ENCODE measurements at places on chromosomes 6 and 20.

GRCh38 chr6:160260803-160261450 is 2.3 kb upstream of the SLC22A2 start:
- DNase-seq: no peak

- DNase-seq: no peak
Measured at GRCh38 chr6:10875026-10875425, 6.8 kb downstream of the GCM2 start.

DNA sequence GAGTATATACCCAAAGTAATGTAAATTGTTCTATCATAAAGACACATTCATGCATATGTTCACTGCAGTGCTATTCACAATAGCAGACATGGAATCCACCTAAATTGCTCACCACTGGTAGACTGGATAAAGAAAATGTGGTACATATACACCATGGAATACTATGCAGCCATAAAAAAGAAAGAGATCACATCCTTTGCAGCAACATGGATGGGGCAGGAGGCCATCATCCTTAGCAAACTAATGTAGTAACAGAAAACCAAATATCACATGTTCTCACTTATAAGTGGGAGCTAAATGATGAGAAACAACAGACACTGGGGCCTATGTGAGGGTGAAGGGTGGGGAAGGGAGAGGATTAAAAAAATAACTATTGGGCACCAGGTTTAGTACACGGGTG is 11.5 kb upstream of the TMEM200A start:
- DNase-seq: no peak

DNA sequence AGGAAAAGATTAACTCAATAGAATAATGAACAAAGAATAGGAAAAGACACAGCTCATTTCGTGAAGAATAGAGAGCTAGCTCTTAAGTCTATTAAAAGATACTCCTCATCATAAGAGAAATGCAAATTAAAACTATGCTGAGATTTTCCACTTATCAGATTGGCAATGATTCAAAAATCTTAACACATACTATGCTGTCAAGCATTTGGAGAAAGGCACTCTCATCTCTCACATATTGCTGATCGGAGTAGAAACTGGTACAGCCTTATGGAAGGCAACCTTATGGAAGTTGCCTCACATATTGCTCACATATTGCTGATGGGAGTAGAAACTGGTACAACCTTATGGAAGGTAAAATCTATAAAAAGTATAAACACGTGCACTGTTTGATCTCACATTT is 21.4 kb upstream of the PLAGL1 start:
- no peak for DNase-seq

GRCh38 chr20:45290677-45291355 is 15.8 kb upstream of the RBPJL start:
- peak; percentile 60 for DNase-seq

- no peak for DNase-seq
Measured at GRCh38 chr6:147507162-147508041, 1.1 kb upstream of the SAMD5 start.

DNA sequence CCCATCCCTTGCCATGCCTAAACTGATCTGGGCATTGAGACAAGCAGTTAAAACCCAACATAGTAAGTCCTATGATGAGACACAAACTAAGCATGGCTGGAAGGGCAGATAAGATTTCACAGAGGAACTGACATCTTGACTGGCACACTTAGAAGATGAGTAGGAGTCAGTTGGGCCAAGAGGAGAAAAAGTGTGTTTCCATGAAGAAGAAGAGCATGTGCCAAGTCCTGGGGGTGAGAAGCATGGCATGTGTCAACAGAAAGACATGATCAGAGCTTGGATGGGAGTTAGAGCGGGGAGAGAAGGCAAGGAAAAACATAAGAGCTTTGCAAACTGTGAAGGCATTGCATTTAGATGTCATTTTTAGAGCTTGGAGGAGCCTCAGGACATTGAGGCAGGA is 68.0 kb downstream of the ESR1 start:
- no peak for DNase-seq

DNA sequence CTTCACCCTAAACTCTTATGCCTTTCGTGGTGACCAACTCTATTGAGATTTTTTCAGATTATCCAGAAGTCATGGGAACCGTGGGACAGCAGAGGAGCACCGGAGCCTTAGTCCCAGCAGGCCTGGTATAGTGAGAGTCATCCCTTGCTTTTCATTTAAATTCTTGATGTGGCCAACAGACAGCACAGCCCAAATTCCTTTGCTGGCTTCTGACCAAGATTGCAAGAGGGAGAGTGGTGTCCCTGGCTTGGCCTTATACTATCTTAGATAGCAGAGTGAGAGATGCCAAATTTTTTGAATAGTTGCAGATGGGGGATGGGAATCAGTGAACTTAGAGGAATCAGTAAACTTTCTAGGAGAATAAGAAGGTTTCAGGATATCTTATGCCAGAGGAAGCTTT is 7.8 kb downstream of the STX11 start:
- no peak for DNase-seq

DNA sequence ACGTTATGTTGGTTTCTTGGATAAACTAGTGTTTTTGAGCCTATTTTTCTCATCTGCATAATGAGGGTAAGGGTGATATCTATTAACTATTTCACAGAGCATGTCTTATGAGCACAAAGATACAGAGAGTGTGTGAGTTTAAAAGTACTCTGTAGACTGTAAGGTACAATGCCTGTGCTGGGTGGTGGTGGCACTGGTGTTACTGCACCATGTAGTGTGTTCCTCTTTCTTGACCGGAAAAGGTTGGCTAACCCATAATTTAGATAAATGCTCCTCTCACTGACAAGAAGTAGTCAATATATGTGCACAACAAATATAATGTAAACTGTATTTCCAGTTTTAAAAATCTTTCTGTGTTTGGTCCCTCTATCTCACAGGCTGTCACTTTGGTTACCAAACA is 116.2 kb upstream of the MMS22L start:
- no peak for DNase-seq

- no peak for DNase-seq
Measured at GRCh38 chr20:57214948-57215347, 51.5 kb downstream of the BMP7 start.

DNA sequence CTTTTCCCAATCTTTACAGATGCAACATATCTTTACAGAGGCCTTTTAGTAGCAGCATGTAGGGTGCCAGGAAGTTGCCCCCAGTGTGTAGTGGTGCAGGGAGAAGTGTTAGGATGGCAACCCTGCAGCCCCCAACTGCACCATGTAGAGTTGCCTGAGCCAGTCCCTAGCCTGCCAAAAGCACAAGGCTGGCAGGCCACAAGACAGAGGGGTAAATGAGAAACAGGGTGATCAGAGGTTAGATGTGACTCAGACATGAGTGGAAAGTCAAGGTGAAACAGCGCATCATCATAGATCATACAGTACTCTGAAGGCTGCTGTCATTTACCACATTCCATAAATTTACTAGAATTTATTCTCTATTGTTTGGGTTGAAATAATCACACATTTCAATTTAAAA is 467.5 kb downstream of the PRKN start:
- DNase-seq: no peak

- no peak for DNase-seq
Measured at GRCh38 chr6:2021713-2022125, 223.7 kb downstream of the GMDS start.

GRCh38 chr6:11324453-11325015 is 92.1 kb upstream of the NEDD9 start:
- DNase-seq: no peak

DNA sequence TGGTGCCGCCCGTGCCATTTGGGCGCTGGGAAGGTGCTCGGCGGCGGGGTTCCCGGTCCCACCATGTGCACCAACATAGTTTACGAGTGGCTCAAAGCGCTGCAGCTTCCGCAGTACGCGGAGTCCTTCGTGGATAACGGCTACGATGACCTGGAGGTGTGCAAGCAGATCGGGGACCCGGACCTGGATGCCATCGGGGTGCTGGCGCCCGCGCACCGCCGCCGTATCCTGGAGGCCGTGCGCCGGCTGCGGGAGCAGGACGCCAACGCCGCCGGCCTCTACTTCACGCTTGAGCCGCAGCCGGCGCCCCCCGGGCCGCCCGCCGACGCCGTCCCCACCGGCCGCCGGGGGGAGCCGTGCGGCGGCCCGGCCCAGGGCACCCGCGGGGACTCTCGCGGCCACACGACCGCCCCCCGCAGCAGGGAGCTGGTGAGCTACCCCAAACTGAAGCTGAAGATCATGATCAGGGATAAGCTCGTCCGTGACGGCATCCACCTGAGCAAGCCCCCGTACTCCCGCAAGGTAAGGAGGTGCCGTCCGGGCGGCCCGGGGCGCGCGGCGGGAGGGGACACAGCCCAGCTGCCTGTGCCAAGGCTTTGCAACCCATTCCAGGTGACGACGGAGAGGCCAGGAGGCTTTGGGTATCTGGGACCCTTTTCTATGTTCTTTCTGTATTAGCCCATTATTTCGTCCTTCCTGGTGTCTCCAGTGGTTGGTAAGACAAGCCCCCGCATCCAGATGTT is 547 bp downstream of the SAMD5 start:
- DNase-seq: no peak

- no peak for DNase-seq
Measured at GRCh38 chr6:19999319-20000191, 162.4 kb downstream of the ID4 start.

GRCh38 chr20:44862286-44862685 is 23.2 kb upstream of the YWHAB start:
- no peak for DNase-seq

DNA sequence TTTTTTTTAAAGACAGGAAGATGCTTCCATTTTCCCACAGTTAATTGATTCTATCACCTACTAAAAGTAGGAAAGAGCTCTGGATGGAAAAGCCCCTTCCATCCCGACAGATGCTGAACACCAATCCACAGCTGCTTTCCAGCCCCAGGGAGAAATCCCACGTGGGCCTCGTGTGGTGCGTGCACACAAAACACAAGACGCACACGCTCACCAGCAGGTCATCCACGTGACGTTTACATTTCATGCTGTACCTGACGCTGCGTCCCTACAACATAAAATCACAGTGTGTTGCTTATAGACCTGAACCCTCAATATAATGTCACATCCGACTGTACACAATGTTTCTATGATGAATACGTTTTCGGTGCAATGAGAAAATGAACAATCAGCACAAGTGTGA is 50.2 kb upstream of the DACT2 start:
- no peak for DNase-seq

- DNase-seq: no peak
Measured at GRCh38 chr6:151412909-151413308, 21.6 kb upstream of the ZBTB2 start.

- DNase-seq: no peak
Measured at GRCh38 chr6:18893540-18894269, 506.6 kb downstream of the RNF144B start.

DNA sequence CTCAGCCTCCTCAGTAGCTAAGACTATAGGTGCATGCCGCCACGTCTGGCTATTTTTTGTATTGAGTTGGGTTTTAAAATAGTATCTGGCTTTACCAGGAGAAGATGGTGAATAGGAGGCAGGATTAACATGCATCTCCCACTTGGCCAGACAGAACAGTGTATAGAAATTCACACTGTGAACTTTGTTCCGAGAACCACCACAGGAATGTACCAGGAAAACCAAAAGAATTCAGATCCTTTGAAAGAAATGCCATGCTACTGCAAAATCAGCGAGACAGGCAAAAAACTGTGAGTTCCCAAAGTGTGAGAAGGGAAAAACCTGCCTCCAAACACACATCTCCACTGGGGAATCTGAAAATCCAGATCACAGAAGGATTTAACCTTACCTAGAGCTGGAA is 327.6 kb downstream of the NKAIN2 start:
- DNase-seq: no peak

DNA sequence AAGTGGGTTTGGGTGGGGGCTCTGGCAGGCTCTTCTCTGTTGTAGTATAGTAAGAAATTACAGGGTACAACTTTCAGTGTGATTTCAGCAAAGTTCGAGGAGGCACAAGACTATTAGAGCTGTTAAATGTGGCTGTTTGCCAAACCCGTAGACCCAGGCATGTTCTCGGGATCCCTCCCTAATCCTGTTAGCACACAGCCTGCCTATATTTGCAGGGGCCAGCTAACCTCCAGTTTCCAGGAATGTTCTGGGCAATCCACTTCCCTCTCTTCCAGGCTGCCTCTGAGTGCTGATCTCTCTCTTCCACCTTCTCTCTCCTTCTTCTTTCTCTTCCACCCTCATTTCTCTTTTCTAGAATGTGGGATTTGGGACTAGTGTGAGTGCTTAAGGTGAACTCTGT is 34.8 kb upstream of the ZFP64 start:
- no peak for DNase-seq

DNA sequence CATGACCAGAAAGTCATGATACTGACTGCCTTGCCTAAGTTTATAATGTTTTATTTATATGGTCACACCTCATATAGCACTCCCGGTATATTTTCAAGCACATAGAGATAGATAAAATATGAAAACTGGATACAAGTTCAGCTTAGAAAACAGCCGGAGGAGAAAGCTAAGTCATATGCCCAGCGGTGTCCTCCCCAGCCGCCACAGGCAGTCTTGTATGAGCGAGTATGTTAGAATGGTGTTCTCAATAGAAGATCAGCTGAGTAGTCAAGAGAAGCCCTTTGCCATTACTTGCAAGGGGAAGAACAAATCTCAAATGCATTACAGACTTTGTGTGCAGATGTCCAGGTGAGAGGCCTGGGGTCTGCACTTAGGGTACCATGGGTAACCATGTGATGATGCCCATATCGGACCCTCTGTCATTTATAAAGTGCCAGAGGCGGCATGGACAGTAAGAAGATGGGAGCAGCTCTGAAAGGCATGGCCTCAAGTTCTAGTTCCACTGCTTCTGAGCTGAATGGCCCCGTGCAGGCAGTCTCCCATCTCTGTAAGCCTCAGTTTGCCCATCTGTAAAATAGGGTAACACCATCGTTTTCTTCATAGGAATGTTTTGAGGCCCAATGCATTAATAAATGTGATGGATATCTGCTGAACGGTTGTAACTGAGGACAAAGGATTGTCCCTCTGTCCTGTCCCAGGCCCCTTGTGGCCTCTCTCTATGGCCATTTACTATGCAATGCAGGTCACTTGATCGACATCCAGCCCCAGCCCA is 195.7 kb upstream of the SNX9 start:
- DNase-seq: no peak

GRCh38 chr6:65229825-65230224 is 477.2 kb downstream of the EYS start:
- DNase-seq: no peak

DNA sequence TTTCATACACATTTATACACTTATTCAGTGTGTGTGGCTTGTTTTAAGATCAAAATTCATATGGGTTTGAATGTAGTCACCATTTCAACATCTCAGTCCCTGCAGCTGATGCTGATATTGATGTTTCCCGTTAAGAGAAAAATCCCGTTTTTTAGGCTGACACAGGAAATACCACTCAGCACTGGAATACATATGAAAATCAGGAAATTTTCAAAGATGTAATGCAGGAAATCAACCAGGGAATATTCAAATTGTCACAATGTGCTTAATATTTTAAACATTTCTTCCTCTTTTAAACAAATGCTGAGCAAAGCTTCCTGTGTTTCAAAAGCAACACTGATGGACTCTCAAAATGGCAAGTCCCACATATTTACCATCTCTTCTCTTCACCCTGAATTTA is 94.5 kb upstream of the MARCKS start:
- DNase-seq: no peak

Data from CD4-positive, alpha-beta T cell treated with Interleukin-15 for 1 hour (primary cell).